ENCODE measurements at places on chromosomes 3 and 15. TPM values are rescaled to one million over a fixed set of nuclear protein-coding genes. Genes with fewer than 3 reads are reported as not detected.
A peak's percentile ranks its signal among the peaks of the same experiment; 100 is the strongest.

- no peaks in the 10 kb centered on the region for H3K36me3 ChIP-seq
- H3K27ac ChIP-seq = no peak overlapping the region
- no peak for DNase-seq
- H3K4me3 ChIP-seq = no peak overlapping the region
- no peaks in the 10 kb centered on the region for H3K4me1 ChIP-seq
- no peaks in the 10 kb centered on the region for H3K27me3 ChIP-seq
These were observed 31.6 kb downstream of the TSC22D2 start for GRCh38 chr3:150439657-150440056.

DNA sequence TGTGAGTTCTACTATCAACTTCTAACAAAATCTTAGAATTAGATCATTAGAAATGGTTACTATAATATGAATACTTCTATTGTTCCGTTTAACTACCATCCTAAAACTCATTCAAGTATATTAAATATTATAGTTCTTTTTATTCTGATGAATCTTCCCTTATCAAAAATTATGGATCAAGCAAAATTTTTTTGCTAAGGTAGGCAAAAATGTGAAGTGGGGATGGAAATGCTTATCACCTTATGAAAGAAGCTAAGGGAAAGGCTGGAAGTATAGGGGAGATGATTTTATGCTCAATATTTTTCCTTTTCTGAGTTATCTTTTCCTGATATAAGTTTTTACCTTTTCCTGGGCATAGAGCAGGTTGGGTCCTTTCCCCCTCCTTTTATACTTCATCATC lies 40.7 kb upstream of the CCDC39 start:
- no peak overlapping the region for H3K4me3 ChIP-seq
- no peaks in the 10 kb centered on the region for H3K27me3 ChIP-seq
- no peak overlapping the region for H3K27ac ChIP-seq
- no peaks in the 10 kb centered on the region for H3K4me1 ChIP-seq
- no peak for DNase-seq

GRCh38 chr3:13391308-13391707 lies 28.8 kb downstream of the NUP210 start:
- no peak overlapping the region for H3K27ac ChIP-seq
- H3K4me3 ChIP-seq = no peak overlapping the region
- no peaks in the 10 kb centered on the region for H3K27me3 ChIP-seq
- no peaks in the 10 kb centered on the region for H3K36me3 ChIP-seq
- H3K4me1 ChIP-seq = no peaks in the 10 kb centered on the region

- no peak overlapping the region for H3K27ac ChIP-seq
- no peak for DNase-seq
- no peak overlapping the region for H3K4me3 ChIP-seq
- no peaks in the 10 kb centered on the region for H3K27me3 ChIP-seq
- H3K36me3 ChIP-seq = no peaks in the 10 kb centered on the region
- no peaks in the 10 kb centered on the region for H3K4me1 ChIP-seq
These were observed 81.0 kb upstream of the CDIN1 start for GRCh38 chr15:36498401-36498800.

DNA sequence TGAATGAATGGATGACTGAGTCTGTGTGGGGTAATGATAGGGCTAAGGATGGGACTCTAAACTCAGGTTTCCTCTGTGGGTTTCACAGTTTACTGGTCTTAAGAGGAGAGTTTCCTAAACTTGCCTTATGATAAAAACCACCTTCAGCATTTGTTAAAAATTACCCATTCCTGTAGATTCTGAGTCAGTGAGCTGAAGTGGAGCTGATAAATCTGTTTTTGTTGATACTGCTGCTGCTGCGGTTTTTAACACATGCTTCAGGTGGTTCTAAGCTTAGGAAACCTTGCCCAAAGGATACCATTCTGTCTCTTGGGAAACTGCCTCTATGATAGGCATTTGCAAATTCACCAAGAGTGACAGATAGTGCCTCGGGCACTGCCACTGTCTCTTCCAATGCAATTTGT lies 52.6 kb downstream of the MECOM start:
- H3K27me3 ChIP-seq = no peaks in the 10 kb centered on the region
- H3K4me1 ChIP-seq = no peaks in the 10 kb centered on the region
- H3K27ac ChIP-seq = no peak overlapping the region
- H3K36me3 ChIP-seq = no peaks in the 10 kb centered on the region
- no peak for DNase-seq
- no peak overlapping the region for H3K4me3 ChIP-seq

GRCh38 chr3:3201611-3202010 lies 22.1 kb upstream of the CRBN start:
- no peak overlapping the region for H3K27ac ChIP-seq
- no peaks in the 10 kb centered on the region for H3K4me1 ChIP-seq
- DNase-seq = no peak
- H3K27me3 ChIP-seq = no peaks in the 10 kb centered on the region
- no peaks in the 10 kb centered on the region for H3K36me3 ChIP-seq

The TMEM45A gene
- total RNA-seq = 20.9 TPM

- H3K36me3 ChIP-seq = no peaks in the 10 kb centered on the region
- H3K27ac ChIP-seq = no peak overlapping the region
- H3K4me1 ChIP-seq = no peaks in the 10 kb centered on the region
These were observed 1176.0 kb upstream of the ALCAM start for GRCh38 chr3:104190681-104191080.

The TUSC7 gene
- not detected for total RNA-seq

DNA sequence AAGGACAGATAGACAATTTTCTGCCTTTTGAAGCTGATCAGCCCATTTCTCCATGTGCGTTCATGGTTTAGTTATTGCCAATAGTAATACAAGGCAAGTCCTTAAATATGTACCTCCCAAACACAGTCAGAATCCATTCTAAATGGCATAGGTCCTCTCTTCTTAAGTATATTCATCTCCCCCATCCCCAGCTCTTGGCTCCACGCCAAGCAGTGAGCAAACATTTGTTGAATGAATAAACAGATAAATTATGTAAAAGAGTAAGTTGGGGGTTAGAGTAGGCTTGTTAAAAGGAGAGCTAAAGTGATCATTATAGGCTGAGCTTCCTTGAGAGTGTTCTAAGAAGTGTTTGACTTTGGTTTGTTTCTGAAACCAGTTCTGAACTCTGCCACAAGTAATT lies 241.3 kb downstream of the ITPR1 start:
- DNase-seq = no peak
- H3K27me3 ChIP-seq = no peaks in the 10 kb centered on the region
- peaks cover 9% of the 10 kb centered on the region for H3K4me1 ChIP-seq
- peak overlapping the region; percentile 34 for H3K27ac ChIP-seq
- no peaks in the 10 kb centered on the region for H3K36me3 ChIP-seq

GRCh38 chr3:143163562-143164100 lies 44.1 kb downstream of the CHST2 start:
- no peaks in the 10 kb centered on the region for H3K4me1 ChIP-seq
- no peaks in the 10 kb centered on the region for H3K27me3 ChIP-seq
- DNase-seq = no peak
- H3K36me3 ChIP-seq = no peaks in the 10 kb centered on the region
- no peak overlapping the region for H3K4me3 ChIP-seq

GRCh38 chr3:123370819-123371218 lies 78.1 kb downstream of the ADCY5 start:
- H3K4me1 ChIP-seq = peaks cover 3% of the 10 kb centered on the region

GRCh38 chr15:27091270-27091940 lies 120.4 kb downstream of the GABRG3 start:
- H3K4me1 ChIP-seq = no peaks in the 10 kb centered on the region
- H3K27me3 ChIP-seq = no peaks in the 10 kb centered on the region
- no peak overlapping the region for H3K27ac ChIP-seq
- DNase-seq = no peak

GRCh38 chr15:76065245-76065644 lies 5.5 kb downstream of the TMEM266 start:
- H3K4me1 ChIP-seq = no peaks in the 10 kb centered on the region
- no peak for DNase-seq
- no peak overlapping the region for H3K4me3 ChIP-seq

DNA sequence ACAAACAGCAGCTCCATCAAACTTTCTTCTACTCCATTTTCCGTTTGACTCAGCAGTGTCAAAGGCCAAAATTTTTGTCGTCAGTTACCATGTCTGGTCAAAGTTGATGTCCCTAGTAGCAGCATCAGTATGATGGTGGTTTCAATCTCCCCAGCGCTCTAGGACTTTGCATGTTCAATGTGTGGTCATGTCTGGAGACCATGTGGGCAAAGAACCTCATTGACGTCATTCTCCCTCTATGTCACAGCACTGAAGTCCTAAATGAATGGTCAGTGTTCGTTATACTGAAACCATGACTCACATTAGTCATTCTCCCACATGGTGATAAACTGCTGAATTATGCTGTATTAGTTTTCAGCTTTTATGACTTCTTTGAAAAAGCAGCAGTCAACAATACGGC lies 23.2 kb downstream of the SHC4 start:
- no peaks in the 10 kb centered on the region for H3K4me1 ChIP-seq
- H3K36me3 ChIP-seq = no peaks in the 10 kb centered on the region
- H3K27me3 ChIP-seq = no peaks in the 10 kb centered on the region
- no peak for DNase-seq
- H3K4me3 ChIP-seq = no peak overlapping the region

DNA sequence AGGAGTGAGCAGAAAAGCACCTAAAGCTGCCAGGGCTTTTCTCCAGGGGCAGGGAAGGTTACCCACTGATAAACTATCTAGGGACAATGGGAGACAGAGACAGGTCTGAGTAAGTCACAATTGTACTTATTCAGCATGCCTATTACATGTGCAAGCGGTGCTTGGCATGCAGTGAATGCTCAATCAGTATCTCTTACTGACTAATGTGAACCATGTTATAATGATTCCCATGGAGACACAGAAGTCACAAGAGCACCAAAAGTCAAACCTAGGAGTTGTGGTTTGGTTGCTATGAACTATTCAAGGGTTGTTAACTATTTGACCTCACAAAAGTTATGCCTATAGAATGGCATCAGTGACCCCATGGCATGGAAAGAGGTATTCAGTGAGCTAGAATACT lies 50.0 kb upstream of the RASGRP1 start:
- no peaks in the 10 kb centered on the region for H3K27me3 ChIP-seq
- H3K4me1 ChIP-seq = no peaks in the 10 kb centered on the region
- no peaks in the 10 kb centered on the region for H3K36me3 ChIP-seq
- H3K27ac ChIP-seq = no peak overlapping the region

GRCh38 chr3:159239059-159239458 lies 437.2 kb downstream of the MFSD1 start:
- no peak overlapping the region for H3K4me3 ChIP-seq
- no peaks in the 10 kb centered on the region for H3K36me3 ChIP-seq
- no peak overlapping the region for H3K27ac ChIP-seq

The KNG1 gene
- total RNA-seq = not detected

The SAMMSON gene
- total RNA-seq = not detected

- DNase-seq = peak; percentile 68
- H3K27me3 ChIP-seq = no peaks in the 10 kb centered on the region
- peak overlapping the region; percentile 88 for H3K27ac ChIP-seq
- H3K4me1 ChIP-seq = no peaks in the 10 kb centered on the region
- no peaks in the 10 kb centered on the region for H3K36me3 ChIP-seq
- peak overlapping the region; percentile 85 for H3K4me3 ChIP-seq
These were observed 626 bp upstream of the PTPRG start for GRCh38 chr3:61560517-61561373.

GRCh38 chr15:34284937-34285336 lies 52.6 kb downstream of the SLC12A6 start:
- DNase-seq = no peak
- no peak overlapping the region for H3K4me3 ChIP-seq
- no peak overlapping the region for H3K27ac ChIP-seq
- H3K4me1 ChIP-seq = no peaks in the 10 kb centered on the region
- no peaks in the 10 kb centered on the region for H3K27me3 ChIP-seq

DNA sequence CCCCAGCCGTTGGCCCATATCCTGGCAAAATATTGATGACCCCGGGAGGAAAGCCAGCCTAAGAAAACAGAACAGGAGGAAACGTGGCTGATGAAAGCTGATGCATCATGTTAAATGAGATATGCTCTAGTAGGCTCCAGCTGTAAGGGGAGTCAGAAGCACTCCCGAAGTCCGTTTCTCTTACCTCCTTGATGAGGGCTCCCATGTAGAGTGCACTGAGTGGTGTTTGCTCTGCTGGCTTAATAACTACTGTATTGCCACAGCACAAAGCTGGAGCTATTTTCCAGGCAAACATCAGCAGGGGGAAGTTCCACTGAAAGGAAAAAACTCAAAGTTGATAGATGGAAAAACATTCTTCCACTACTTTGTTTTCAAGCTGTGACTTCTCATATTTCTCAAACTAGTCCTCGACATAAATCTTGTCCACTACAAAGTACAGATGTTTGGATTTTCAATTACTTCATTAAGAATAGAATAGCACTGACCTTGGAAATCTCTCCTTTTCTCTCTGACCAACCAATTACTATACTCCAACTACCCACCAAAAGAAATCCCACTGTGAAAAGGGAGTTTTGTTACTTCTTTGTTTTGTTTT lies 72.7 kb downstream of the ALDH1A2 start:
- no peak for DNase-seq
- no peaks in the 10 kb centered on the region for H3K27me3 ChIP-seq
- H3K27ac ChIP-seq = no peak overlapping the region
- H3K4me1 ChIP-seq = no peaks in the 10 kb centered on the region
- H3K4me3 ChIP-seq = no peak overlapping the region

The NEK10 gene
- 246 TPM for total RNA-seq

The MKRN2OS gene
- total RNA-seq = 1.0 TPM

- no peaks in the 10 kb centered on the region for H3K4me1 ChIP-seq
- H3K36me3 ChIP-seq = no peaks in the 10 kb centered on the region
- no peak overlapping the region for H3K27ac ChIP-seq
- H3K27me3 ChIP-seq = no peaks in the 10 kb centered on the region
These were observed 49.2 kb downstream of the MGLL start for GRCh38 chr3:127772827-127773751.

The ARGFX gene
- total RNA-seq = not detected

GRCh38 chr3:102060814-102061213 lies 211.5 kb downstream of the NFKBIZ start:
- H3K27me3 ChIP-seq = no peaks in the 10 kb centered on the region
- H3K36me3 ChIP-seq = no peaks in the 10 kb centered on the region
- no peak overlapping the region for H3K4me3 ChIP-seq
- no peaks in the 10 kb centered on the region for H3K4me1 ChIP-seq
- DNase-seq = no peak

DNA sequence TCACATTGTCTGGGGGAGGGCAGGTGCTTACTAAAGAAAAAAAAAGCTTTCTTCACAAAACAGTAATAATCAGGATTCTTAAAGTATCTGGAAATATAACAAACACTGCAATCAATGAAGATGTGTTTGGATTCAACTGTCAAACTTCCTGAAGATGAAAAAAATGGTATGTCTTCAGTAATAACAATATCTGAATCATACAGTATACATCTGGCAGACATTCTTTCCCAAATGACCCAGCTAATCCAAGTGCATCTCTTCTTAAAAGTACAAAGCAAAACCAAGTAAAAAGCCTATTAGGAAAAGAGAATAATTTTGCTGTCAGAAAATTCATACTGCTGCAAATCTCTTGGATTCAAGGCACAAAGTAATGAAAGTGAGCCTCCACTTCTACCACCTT lies 145.0 kb upstream of the MCTP2 start:
- no peaks in the 10 kb centered on the region for H3K4me1 ChIP-seq
- no peak for DNase-seq
- no peak overlapping the region for H3K27ac ChIP-seq
- H3K4me3 ChIP-seq = no peak overlapping the region
